ENCODE measurements at places on chromosomes 7 and 10. TPM values are rescaled to one million over a fixed set of nuclear protein-coding genes. Genes with fewer than 3 reads are reported as not detected.

ACHE gene
- total RNA-seq, result 19.2 TPM

GPR22 gene
- not detected for total RNA-seq

GRCh38 chr10:99430116-99430450 lies 341 bp downstream of the GOT1 start:
- no peak for DNase-seq

DNA sequence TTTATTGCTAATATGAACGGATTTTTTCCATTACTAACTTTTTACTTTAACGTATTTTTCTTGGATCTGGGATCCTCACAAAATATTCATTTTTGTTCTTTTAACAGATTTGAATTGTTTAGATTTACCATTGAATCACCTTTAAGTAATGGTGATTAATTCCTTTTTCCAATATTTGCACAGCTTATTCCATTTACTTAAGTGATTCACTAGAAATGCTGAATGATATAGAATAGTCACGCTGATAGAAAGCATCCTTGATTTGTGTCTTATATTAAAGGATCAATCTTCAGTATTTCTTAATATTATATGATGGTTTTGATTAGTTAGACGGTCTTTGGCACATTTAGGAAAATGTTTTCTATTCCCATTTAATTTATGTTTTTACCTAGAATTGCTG lies 116.4 kb upstream of the LRRTM3 start:
- DNase-seq, result no peak

- no peak for DNase-seq
Observed at GRCh38 chr10:62614389-62615157, 189.9 kb upstream of the ADO start.

- DNase-seq, result peak; percentile 22
Observed at GRCh38 chr7:144256112-144256511, 8.5 kb downstream of the OR2A7 start.

Measured in H7 (cell line).